Stimulated activated CD4-positive, alpha-beta T cell treated with anti-CD3 and anti-CD28 coated beads, Interleukin-1b, Interleukin-23, amount 100 ng/mL, for 24 hours (primary cell): ENCODE measurements at places on chromosomes 5 and 9.

DNA sequence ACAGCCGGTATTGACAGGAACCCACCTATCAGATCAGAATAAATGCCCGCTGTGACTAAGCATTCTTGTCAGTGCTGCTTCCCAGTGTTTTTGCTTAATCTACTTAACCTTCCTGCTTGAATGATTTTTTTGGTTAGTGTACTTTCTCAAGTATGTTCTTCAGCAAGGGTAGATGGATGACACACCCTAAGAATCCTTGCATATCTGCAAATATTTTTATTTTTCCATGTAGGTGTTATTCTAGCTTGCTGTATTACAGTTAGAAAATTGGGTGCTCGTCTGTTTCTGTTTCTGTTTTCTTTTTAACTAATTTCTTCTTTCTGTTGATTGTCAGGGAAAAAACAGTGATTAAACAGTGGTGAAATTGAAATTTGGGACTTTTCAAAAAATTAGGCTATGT lies 64.5 kb downstream of the SEC61B start:
- DNase-seq, result no peak

- DNase-seq, result no peak
Observed at GRCh38 chr5:73564675-73565074, 764 bp downstream of the ANKRA2 start.

- no peak for DNase-seq
Observed at GRCh38 chr9:34650816-34651215, 1.2 kb upstream of the IL11RA start.

GRCh38 chr9:33167972-33168461 lies 881 bp upstream of the B4GALT1 start:
- DNase-seq, result no peak

GRCh38 chr9:108225149-108225800 lies 630.5 kb downstream of the ACTL7B start:
- no peak for DNase-seq

GRCh38 chr9:29796291-29796952 lies 2223.1 kb upstream of the C9orf72 start:
- no peak for DNase-seq

GRCh38 chr9:104577263-104577662 lies 8.3 kb downstream of the OR13C8 start:
- no peak for DNase-seq

GRCh38 chr5:1508659-1509290 lies 15.0 kb downstream of the LPCAT1 start:
- no peak for DNase-seq

DNA sequence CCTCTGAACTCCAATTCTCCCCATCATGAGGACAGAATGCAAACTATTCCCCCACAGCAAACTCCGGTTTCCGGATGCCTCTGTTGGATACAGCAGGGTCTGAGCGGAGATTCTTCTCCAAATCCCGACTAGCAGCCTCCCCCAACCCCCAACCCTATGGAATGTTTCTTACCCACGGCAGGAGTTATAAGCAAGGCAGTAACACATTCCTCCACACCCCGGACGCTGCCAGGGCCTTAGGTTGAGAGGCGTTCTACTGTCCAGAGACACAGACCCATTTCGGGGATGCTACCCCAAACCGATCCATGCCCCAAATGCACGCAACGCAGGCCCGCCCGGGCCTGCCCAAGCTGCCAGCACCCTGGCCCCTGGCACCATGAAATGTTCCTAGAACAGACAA lies 85.6 kb upstream of the LMX1B start:
- DNase-seq, result no peak

GRCh38 chr5:19270153-19270552 lies 717.8 kb downstream of the CDH18 start:
- no peak for DNase-seq

DNA sequence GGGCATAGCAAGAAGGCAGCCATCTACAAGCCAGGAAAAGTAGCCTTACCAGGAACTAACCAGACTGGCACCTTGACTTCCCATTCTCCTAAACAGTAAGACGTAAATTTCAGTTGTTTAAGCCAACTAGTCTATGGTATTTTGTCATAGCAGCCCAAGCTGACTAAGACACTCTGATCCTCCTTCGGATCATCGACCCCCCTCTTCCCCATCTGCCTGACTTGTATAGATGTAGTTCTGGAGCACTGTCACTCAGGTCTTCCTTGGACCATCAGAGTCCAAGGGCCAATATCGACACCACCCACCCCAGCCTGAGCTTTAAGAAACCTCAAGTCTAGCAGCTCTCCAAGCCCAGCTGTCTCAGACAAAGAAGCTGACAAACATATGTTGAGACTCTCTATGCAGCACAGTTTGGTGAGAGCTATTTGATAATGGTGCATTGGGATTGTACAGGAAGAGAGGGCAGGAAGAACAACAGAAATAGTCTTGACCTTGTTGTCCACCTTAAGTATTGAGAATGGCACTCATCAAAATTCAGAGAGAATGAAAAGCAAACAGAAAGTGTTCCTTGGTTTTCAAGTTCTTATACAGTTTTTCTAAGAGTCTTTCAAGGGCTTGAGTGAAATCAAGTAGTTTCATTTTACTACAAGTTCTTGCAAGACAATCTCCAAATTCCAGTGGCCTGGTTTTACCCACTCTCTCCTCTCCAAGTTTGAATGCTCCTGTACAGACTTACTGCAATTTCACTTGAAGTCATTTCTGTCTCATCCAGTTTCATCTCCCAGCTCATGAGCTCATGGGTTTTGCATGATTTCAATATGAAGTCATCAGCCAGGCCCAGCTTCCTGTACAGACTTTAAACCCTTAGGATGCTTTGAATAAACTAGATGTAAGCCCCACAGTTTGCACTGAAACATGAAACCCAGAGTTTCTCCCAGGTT lies 122.3 kb upstream of the RAI14 start:
- no peak for DNase-seq

GRCh38 chr9:23926368-23926767 lies 100.3 kb upstream of the ELAVL2 start:
- DNase-seq, result no peak

- DNase-seq, result no peak
Observed at GRCh38 chr5:158987231-158987630, 112.5 kb downstream of the EBF1 start.

GRCh38 chr5:91361790-91362189 lies 21.3 kb downstream of the ARRDC3 start:
- DNase-seq, result no peak

- DNase-seq, result no peak
Observed at GRCh38 chr5:124706729-124707361, 39.6 kb downstream of the ZNF608 start.

DNA sequence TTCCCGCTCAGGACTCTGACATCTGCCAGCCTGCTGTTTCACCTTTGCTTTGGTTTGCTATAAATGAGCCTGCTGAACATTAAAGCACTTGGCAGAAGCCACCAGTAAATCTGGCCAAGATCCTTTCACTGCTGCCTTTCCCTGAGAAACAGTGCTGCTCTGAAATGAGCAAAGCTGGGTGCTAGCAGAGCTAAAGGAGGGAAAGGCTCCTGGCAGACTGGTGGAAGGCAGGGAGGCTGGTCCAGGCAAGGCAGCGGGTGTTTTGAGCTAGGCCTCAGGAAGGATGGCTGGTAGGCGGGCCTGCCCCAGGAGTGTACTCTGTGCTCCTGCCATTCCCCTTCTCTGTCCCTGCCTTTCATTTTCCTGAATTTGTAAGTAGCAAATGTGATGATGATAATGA lies 52.5 kb upstream of the PTGS1 start:
- DNase-seq, result no peak

- DNase-seq, result no peak
Observed at GRCh38 chr9:87359958-87360601, 137.6 kb upstream of the DAPK1 start.
